ENCODE measurements at places on chromosomes 6 and 20.

DNA sequence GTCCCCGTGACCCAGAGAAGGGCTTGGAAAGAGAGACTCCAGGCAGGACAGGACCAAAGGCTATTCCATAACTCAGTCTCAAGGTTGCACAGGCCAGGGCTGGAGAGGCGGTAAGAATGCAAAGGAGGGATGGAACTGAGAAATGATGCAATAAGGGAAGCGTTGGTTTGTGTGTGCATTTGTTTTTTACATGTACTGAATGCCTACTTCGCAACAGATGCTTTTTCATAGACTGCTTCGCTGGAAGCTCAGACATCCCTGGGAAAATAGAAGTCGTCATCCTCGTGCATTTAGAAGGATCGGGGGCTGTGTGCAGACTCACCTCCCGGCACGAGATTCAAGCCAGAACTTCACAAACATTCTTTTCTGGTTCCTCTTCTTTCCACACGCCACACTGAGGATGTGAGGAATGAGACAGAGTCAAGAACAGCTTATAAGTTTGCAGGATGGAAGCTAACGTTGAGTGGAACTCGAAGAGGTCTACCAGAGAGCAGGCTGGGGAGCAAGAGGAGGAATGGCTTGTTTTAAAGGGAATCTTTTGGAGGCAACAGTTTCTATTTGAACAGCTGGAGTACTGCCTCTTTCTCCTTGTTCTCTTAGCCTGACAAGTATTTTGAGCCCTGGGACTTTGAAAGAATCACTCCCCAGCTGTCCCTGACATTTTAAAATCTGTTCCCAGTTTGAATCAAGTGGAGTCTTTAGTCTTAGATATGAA lies 19.3 kb upstream of the LY86 start:
- DNase-seq = no peak

GRCh38 chr6:72553531-72554511 lies 68.0 kb upstream of the KCNQ5 start:
- DNase-seq = peak; percentile 55

DNA sequence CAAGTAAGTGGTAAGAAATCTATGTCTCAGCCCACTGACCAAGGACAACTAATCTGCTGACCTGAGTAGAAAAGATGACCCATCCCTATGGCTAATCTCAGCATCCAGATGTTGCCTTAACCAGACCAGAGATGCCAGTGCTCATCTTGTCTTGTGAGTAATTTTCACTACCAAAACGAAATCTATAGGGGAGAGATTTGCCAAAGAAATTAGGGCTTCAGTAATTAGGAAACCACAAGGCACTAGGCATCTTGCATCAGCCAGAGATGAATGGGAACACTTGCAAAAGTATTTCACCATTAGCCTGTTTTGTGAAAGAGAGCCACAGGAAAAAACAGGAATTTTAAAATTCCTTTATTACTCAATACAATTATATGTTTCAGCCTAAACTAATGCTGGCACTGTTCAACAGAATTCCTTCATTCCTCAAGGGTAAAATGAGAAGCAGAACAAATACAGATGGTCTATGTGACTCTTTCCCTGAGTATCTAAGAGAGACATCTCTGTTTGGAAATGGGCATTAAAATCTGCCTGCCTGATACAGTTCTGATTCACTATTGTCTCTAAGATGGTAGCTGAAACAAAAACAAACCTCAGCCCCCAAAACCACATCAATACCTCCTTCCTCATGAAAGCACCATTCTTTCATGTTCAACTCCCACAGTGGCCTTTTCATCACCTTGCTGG lies 87.8 kb downstream of the GMDS start:
- peak; percentile 88 for DNase-seq

DNA sequence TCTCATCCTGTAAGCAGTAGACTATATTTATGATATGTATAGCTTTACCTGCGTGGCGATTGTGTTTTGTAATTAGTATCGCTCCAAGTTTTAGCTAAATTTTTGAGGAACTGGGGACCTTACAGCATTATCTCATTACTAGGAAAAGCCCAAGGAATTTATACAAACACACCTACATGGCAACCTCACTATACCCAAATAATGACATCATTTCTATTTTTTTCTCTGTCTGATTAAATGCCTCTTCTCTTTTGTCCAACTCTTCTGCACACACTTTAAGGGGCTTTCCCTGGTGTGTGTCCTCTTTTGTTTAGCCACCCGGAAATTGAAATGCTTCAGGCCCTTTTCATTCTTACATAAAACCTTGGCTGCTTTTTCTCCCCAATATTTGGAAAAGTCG lies 82.9 kb upstream of the EXOC2 start:
- DNase-seq = no peak

- DNase-seq = no peak
These were observed 125.0 kb downstream of the ZDHHC14 start for GRCh38 chr6:157505912-157506491.

DNA sequence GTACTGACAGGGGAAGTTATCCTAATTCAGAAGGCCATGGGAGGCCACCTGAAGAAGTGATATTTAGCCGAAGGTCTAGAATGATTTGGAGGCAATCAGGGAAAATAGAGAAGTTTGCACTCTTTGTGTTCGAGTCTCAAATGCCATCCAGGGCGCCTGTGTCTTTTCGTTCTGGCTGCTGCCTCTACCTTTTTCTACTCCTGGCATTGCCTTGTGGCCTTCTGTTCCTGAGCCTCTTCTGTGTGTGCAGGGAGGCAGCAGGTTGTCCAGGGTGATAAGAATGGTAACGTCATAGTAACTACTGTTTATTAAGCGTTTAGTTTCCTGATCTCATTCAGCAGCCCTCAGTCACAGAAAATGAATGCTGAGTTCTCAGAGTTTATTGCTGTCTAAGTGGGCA lies 252.1 kb downstream of the FARS2 start:
- DNase-seq = no peak

DNA sequence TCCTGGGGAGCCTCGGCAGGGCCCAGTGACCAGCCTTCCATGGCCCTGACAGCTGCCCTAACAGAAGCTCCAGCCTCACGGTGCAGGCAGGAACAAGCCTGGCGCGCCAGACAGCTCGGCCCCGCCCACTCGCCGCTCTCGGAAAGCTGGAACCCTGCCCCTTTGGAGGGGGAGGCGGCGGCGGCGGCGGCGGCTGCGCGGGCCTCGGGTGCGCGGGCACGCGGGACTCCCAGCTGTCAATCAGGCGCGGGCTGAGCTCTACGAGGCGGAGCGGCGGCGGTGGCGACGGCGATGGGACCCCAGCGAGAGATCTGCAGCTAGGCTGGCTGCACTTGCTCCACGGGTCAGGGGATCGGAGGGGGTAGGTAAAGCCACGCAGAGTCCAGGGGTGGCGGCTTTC lies at the start of gene NRSN1:
TSS of gene NRSN1 (plus strand) at position 236 of the 400 bp plus-strand sequence. CDS start 8,113 bp downstream, outside the sequence.
- DNase-seq = no peak

DNA sequence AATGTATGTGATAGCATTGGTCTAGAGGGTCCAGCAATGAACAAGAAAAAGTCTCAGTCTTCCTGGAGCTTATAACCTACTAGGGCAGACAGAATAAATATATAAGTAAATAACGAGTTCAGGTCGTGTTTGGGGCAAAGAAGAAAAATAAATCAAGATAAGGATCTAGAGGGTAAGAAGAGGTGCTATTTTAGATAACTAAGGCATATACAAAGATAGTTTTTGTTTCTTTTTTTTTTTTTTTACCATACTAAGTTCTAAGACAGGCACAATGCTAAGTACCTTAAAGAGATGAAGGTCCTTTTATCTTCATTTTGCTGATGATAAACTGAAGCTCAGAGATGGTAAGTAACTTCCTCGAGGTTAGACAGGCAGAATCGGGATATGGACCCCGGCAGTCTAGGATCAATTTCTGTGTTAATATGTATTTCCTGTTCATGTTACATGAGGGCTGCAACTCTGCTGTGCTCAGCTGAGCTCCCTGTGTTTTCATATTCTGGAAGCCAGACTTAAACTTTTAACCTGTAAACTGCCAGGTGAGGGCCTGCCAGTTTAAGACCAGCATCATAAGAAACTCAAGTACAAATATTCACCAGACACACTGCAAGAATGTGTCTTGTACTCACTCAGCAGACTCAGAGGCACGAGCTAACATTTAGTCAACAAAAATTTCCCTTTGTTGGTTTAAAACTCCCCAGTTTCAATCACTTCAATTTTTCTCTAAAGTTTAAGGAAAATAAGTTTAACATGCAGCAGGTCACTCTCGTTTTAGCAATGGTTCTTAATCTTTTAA lies 23.3 kb downstream of the SESN1 start:
- no peak for DNase-seq

- DNase-seq = peak; percentile 88
These were observed 219.1 kb downstream of the MYLK4 start for GRCh38 chr6:2531426-2532215.

- DNase-seq = no peak
These were observed 187.5 kb upstream of the PDE10A start for GRCh38 chr6:165850434-165851019.

DNA sequence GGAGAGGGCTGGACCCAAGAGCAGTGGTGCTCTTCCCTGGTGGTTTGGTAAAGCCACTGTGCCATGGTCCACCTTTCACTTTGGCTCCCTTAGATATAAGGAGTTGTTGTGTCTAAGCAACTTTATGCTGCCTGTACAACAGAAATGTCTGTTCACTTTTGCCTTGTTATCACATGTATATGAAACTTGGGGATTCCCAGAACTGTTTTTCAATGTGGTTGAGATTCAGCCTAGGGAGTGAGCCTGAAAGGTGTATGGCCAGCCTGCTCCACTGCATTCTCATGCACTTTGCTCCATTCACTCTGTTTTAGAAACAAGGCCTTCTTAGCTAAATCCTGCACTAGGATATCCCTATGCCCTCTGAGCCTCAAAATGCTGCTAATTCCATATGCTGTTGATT lies 234.5 kb upstream of the THEMIS start:
- DNase-seq = no peak

- DNase-seq = no peak
These were observed 30.8 kb downstream of the SF3B5 start for GRCh38 chr6:144064402-144065212.

DNA sequence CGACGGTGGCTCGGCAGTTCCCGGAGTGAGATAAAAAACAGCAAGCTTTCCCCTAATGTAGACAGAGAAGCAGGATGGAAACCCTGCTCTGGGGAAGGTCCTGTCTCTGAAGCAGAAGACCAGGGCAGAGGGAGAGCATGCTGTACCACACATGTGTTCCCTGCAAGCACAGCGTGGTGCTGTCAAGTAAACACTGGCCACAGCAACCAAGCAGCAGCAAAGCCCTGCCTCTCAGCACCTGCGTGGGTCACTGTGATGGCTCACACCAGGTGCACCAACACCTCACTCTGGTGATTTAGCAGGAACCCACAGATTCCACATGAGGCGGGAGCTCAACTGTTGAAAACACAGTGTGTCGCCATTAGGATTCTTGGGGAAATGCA lies 65.2 kb upstream of the TXNDC5 start:
- DNase-seq = no peak

GRCh38 chr20:38001173-38001875 lies 31.9 kb downstream of the TTI1 start:
- DNase-seq = peak; percentile 44

- no peak for DNase-seq
These were observed 34.9 kb upstream of the HEY2 start for GRCh38 chr6:125714441-125715090.

- no peak for DNase-seq
These were observed at the start of gene GNAS for GRCh38 chr20:58852543-58853271. GNAS (plus strand) TSS chr20:58852716.

- DNase-seq = no peak
These were observed 54.0 kb upstream of the STMND1 start for GRCh38 chr6:17047889-17048288.

DNA sequence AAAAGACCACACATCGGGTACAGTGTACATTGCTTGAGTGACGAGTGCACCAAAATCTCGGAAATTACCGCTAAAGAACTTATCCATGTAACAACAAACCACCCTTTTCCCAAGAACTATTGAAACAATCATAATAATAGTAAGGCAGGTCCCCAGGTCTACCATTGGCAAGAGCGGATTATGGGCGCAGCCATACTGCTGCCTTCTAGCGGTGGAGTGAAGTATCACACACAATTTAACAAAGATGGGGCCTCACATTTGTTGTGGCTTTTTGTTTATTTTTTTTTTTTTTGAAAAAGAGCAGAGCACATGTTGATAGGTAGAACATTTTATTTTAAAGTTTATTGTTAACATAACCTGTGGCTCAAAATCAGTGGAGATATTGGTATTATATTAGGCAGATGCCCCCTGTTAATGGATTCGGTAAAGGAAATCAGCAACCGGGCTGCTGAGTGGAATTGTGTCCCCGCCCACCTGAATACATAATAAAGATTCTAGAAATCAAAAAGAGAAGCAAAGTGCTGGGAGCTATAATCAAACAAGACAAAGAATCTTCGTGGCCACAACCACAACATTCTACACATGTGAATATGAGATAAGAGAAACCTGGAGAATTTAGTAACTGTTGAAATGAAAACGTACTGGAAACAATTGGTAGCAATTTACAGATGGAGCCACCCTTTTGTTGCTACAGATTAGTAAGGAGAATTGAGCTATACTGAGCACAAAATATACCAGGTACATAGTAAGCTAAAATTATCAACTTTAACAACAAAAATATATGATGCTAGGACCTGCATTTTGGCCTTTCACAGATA lies 94.2 kb upstream of the EXOC2 start:
- no peak for DNase-seq
